ENCODE measurements at places on chromosomes 2 and 18.

DNA sequence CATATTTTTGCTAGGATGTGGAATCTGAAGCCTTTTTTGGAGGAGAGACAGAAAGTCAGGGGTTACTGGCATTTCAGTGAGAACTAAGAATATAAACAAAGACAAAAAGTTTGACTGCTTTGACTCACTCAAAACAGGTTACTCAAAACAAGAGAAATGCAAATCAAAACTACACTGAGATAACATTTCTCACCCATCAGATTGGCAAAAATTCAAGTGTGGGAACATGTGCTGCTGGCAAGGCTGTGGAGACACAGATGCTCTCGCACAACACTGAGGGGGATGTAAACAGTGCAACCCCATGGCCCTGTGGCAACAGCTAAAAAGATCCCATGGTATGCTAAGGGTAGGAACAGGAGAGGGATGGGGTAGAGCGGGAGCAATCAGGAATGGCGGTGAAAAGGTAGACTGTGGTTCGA is 86.6 kb downstream of the DTNB start:
- DNase-seq = no peak

- DNase-seq = no peak
These were observed 489.3 kb downstream of the DCC start for GRCh38 chr18:52829320-52829719.

- no peak for DNase-seq
These were observed 305.5 kb downstream of the IKZF2 start for GRCh38 chr2:212845941-212846340.

DNA sequence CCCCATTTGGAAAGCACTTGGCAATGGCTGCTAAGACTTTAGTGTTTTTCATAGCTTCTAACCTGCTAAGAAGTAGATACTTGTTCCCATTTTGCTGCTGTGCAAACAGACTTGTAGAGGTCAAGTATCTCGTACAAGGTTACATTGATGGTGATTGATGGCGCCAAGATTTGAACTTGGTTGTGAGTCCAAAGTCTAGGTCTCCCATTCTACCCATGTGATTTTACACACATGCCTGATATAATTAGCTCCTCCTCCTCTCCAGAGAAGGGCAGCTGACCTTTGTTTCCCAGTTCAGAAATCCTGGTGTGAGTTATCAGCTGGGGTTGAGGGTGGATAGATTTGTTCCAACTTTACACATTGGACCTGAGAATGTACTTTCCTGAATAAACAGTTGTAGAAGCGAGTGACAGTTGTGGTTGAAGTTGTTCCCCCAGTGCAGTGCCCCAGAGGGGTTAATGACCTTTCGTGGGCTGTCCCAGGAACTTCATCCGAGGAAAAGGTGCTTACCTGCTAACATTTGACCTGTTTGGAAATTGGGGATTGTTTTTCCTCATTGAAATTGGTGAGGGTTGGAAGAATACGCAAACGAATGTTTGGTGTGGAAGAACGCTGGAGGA is 10.4 kb downstream of the TCF7L1 start:
- DNase-seq = no peak

DNA sequence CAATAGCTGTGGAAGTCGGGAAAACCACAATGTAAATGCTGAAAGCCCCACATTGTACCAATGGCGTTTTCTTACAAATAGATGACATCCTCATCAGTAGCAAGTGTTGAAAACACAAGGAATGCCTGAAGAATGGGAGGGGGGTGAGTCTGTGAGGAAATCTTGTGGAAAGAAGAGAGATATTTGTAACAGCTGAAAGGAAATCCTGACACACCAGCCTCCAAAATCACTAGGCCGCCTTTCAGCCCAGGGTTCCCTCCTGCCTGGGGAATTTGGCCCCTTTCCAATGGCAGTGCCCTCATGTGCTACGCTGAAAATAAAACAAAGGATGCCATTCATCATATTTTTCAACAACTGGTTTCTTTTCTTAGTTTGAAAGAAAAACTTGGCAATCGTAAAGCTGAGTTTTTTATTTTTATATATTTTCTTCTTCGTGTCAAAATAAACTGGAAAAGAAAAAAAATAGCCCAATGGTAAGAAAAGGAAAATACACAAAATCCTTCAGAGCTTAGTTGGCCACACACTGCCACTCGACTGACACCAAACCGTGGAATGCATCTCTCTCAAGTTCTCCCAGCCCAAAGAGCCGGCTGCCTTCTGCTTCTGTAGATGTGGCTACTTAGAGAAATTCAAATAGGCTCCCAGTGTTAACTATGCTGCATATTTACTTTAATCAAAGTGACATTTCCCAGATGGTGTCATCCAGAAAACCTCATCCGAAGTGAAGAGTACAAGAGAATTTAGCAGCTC is 52.0 kb downstream of the FTCDNL1 start:
- DNase-seq = no peak

GRCh38 chr2:39511219-39511604 is 74.1 kb upstream of the MAP4K3 start:
- DNase-seq = no peak

- DNase-seq = no peak
These were observed 38.5 kb downstream of the ASAP2 start for GRCh38 chr2:9244985-9245544.

DNA sequence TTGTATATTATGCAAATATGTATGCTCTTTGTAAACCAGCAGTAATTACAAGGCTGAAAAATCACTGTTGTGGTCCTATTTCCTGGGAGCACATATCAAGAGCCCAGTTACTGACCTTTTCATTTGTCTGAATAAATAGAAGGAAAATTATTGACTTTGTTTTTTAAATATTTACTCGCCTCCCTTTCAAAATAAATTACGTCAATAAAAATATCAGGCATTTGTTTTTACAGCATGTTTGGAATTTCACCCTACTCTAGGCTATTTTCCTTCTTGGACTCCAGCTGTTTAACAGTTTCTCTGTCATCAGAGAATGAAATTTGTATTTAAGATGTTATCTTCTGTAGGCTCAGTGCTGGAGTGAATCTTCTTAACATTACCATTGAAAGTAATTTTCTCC is 59.9 kb upstream of the LRATD1 start:
- DNase-seq = no peak
